ENCODE measurements at places on chromosomes 7 and 10.

- DNase-seq: no peak
Measured at GRCh38 chr7:84137812-84138211, 56.8 kb downstream of the SEMA3A start.

DNA sequence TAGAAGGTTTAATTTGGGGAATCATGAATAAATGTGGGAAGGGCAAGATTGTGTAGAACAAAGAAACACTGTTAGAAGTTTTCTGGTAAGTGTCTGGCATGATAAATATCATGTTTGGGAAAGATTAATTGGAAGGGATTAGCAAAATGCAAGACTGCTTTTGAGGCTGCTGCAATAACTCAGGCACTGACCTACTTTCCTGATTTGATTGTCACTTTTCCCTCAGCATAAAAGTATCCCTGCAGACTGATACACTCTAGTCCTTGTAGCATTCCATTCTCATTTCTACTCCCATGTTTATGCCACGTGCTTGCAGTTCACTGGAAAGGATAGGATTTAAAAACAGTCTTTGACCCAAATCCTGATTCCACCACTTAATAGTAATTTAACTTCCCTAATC, 303.3 kb upstream of the SEMA3A start:
- DNase-seq: no peak

DNA sequence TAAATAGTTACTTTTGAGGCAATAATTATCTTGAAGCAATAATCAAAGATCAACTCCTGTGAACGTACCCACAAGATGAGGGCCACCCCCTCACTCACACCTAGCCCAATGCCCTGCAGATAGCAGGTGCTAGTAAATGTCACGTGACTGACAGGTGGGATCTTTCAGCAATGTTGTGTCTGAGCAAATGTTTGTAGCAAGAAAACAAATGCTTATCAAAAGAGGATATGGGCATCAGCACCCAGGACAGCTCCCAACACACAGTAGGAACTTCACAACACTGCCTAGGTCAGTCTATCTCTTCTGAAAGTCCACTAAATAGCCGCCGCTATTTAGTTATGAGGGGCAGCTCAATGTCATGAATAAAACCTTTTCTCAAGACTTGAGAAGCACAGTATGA, 120.8 kb upstream of the PDLIM1 start:
- no peak for DNase-seq

DNA sequence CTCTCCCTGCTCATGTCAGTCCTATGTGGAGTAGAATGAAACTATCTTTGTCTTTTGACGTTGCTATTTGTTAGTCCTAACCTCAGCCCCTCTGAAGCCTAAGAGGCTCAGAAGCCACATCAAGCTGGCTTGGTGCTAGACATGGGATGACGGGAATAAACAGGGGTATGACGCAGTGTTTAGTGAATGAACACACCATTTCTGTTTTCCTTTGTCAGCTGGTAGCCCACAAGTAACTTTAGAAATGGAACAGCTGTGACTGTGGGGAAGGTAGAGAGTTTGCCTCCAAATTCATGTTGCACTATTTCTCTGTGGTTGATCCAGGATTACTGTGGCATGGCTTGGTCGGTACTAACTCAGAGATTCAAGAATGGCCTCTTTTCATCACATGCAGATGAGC, 31.3 kb downstream of the COX15 start:
- DNase-seq: no peak

DNA sequence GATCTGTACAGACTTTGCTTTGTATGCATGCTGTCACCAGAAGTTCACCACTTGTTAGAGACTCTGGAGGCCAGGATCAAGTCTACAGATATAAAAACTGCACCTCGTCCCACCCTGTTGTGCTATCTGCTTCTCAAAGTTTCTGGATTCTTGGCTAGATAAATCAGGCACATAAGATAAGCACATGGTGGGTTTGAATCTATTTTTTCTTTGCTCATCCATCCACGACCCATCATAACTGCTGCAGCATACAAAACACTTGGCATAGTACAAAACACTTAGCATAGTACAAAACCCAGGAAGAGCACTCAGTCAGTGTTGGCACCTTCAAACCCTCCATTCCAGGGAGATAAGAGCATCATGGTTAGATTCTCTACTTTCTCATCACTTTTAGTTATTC, 42.4 kb upstream of the ANKRD1 start:
- no peak for DNase-seq

- no peak for DNase-seq
Measured at GRCh38 chr10:107631876-107632275, 467.4 kb upstream of the SORCS1 start.

GRCh38 chr10:127462643-127463295, 86.3 kb upstream of the NPS start:
- DNase-seq: no peak

DNA sequence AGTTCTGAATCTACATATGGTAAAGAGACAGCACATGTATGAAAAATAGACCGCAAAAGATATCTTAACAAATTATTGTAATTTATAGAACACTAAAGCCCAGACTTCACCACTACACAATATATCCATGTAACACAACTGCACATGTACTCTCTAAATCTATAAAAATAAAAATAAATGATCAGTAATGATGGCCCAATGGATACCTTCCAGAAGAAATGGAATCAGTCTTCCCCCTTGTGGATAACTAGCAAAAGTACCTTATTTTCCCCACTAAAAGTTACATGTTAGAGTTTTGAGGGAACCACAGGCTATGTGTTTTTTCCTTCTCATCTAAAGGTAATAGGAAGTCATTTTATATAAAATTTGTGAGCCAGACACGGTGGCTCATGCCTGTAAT, 25.7 kb downstream of the C7orf25 start:
- no peak for DNase-seq

DNA sequence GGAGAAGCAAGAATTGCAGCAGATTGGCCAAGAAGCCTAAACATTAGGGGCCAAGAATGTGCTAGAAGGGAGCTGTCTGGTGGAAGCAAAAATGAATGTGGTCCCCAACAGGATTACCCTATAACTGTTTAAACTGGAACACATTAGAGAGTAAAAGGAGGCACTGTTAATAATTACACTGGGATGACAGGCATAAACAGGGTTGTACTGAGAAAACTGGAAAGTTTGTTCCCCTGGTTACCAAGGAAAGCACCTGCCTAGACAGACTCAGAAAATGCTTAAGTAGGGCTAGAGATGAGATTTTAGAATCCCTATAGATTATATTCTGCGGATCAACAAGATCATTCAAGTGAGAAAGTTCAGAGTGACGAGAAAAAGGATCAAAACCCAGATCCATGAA, 100.8 kb downstream of the CTTNBP2 start:
- no peak for DNase-seq

DNA sequence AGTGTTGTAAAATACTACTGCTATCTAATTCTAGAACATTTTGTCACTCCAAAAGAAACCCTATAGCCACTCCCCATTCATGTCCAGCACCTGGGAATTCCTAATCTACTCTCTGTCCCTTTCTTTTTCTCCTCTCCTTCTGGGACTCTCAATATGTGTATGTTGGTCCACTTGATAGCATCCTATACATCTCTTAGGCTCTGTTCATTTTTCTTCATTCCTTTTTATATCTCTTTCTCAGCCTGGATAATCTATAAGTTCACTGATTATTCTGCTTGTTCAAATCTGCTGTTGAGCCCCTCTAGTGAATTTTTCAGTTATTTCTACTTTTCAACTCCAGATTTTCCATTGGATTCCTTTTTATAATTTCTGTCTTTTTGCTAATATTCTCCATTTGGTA, 108.6 kb downstream of the CCDC3 start:
- DNase-seq: no peak

Measured in CD4-positive, alpha-beta T cell treated with Interleukin-15 for 1 hour (primary cell).